ENCODE measurements at places on chromosomes 12 and 14.

- no peak for DNase-seq
Measured at GRCh38 chr12:30178916-30179315, 395.2 kb upstream of the TMTC1 start.

DNA sequence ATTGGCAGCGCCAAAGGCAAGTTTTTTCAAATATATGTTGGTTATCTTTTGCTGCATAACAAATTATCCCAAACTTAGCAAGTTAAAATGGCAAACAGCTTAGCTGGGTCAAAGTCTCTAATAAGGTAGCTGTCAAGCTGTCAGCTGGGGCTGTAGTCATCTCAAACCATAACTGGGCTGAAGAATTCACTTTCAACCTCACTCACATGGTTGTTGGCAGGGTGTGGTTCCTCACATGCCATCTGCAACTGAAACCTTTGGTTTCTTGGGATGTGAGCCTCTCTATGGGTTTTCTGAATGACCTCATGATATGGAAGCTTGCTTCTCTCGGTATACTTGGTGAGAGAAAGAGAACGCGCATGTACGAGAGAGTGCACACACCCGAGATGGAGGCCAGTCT, 125.4 kb downstream of the LRIG3 start:
- DNase-seq: no peak

DNA sequence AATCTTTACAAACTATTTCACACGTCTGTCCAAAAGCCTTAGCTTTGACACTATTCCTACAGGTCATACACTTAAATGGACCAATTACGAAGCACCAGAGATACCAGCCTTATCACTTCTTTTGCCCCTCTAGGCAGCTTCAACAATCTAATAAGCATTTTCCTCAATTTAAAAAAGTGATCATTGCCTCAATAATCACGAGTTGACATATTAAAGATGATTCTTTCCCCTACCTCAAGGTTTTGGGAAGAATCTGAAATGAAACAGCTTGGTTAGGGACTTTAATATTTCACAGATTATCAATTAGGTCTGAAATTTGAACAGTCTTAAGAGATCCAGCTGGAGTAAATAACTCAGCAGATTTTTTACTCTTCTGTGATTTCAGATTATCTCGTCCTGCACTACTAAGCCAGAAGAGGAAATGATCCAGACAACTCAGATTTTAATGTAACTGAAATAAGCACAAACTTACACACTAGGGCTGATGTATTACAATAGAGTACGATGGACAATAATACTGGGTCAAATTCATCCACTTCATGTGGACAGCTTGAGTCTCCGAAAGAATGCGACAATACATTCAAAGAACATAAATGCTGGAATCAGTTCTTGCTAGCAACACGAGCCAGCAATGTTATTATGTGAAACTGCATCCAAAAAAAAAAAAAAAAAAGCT, 15.9 kb downstream of the UBE2N start:
- no peak for DNase-seq

DNA sequence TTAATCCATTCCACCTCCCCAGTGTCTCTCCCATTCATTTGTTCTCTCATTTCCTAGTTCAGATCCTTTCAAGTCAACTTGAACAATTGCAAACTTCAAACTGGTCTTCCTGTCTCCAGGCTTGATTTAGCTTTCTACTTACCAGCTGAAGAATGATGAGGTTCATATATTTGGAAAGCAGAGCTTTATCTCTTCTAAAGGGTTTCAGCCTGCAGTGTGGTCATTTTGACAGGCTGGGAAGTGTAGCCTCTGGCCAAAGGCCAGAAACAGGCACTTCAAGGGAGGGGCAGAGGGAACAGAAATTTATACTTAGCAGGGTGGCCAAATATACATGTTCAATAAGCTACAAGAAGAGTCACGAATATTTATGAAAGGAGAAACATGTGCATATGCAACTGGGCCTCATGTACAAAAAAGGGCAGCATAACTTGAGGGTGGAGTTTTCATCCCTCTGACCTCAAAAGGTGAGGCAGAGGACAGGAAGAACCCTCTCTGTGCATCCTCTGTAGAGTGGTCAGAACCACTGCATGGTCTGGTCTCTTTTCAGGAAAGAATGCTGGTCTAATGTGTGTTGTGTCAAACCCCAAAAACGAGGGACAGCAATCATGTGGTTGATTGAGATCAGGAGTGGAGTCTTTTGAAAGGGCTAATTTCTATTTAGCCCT, 34.0 kb upstream of the HECTD1 start:
- DNase-seq: no peak

GRCh38 chr14:74853581-74853980, 22.4 kb downstream of the PROX2 start:
- no peak for DNase-seq
